SK-N-DZ (cell line): ENCODE measurements at places on chromosomes 12 and 14.

DNA sequence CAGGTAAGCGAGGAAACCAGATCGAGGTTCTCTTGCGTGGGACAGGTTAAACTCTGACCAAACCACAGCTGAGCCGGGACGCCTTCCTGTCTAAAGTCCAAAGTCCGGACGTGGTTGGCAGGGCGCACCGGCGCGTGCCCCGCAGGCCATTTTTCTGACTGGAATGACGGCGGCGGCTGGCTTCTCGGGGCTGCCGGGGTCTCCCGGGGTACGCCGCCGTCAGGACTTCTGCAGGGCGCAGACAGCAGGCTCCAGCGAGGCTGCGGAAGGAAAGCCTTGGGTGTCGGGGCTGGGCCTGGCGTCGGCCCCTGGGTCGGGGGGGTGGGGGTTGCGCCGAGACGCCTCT lies 32.8 kb downstream of the MIA2 start:
- no peak for DNase-seq

DNA sequence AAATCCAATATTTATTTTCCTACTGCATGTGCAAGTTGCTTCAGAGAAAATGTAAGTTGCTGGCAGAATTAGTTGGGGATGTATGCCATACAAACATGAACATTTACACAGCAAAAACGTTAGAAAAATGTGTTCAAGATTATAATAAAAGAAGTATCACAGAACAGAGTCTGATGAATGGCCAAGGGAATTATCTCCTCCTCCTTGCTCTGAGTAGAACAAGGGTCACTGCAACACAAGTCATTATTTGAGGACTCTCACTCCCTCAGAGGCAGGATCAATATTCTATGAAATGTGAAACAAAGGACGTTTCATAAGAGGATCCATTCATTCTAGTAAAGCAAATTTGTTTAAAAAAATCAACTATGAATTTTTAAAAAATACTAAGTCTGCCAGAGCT lies 177.8 kb downstream of the PRKD1 start:
- no peak for DNase-seq

GRCh38 chr14:104865631-104866441 lies 768 bp downstream of the CEP170B start:
- peak; percentile 20 for DNase-seq

DNA sequence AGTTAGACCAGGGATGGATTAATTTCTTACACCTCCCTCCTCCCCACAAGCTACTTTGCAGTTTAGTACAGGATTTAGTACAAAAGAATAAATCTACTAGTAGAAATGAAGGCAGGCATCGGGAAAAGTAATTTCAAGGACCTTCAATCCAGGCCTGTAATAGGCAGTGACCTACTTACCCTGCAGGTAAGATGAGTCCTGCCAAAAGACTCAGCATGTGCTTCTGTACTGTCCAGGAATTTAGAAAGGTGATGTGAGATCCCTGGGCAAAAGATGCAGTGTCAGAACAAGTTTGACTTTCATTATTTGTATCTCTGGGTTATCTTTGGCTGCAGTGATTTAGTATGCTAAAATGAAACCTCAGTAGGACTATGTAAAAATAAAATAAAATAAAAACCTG lies 403.0 kb downstream of the NOVA1 start:
- no peak for DNase-seq

DNA sequence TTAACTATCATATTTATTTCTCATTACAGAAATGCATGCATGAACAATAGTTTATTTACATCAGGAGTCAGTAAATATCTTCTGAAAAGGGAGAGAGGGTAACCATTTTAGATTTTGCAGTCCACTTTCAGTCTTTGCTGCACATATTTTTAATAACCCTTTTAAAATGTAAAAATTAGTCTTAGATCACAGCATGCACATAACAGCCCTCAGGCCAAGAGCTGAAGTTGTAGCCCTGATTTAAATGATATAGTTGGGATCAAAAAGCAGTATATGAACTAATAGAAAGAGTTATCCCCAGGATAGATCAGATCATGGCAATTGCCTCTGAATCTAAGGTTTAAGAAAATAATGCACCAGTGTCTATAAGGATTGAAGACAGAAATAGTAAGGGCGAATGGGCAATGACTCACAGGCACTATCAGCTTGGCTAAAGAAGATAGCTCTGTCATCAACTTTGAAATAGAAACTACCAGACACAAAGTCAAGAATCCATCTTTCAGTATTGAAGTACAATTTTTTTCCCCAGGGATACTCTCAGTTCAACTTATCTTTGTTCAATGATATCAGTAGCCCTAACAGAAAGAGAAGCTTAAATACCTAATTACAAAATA lies 13.1 kb upstream of the CLEC7A start:
- no peak for DNase-seq
